ENCODE measurements at places on chromosomes 4 and X.
A peak's percentile ranks its signal among the peaks of the same experiment; 100 is the strongest.

GRCh38 chr4:122118243-122118642, 33.9 kb upstream of the BLTP1 start:
- DNase-seq = no peak

GRCh38 chr4:107243141-107243781, 207.1 kb upstream of the DKK2 start:
- no peak for DNase-seq

GRCh38 chrX:123803331-123803983, 56.4 kb upstream of the XIAP start:
- DNase-seq = peak; percentile 82

GRCh38 chr4:136000246-136000645, 1532.0 kb downstream of the PCDH18 start:
- no peak for DNase-seq

DNA sequence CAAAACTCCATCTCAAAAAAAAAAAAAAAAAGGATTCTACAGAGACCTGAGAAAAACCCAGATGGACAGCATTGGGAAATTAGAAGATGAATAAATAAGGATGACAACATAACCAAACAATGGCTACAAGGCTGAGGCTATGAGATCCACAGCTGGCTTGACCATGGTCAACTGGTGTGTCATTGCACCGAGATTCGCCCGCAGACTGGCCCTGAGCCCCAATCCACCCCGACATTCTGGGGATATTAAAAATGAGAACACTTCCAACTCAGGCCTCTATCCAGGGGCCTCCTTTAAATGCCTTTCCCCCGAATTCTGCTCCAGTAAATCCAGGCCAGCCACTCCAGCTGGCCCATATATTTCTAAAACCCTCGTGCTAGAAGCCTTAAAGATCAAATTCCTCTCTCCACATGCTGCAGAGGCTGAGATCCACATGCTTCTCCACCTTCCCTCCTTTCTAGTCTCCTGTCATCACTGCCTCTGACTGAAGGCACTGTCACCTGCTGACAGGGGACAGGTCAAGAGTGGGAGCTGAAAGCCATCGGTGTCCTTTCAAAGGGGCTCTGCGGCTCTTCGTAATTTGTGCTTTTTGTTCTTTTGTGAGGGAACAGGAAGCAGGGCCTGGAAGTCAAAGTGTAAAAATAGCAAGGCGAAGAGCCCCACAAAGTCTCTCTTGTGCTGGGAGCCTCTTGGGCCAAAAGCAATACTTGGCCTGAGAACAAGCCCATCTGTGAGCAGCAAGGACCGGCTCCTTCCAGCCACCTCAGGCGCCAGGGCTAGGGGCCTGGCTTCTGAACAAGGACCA, 203.7 kb downstream of the NSUN7 start:
- no peak for DNase-seq

GRCh38 chrX:13158911-13159310, 114.5 kb upstream of the FAM9C start:
- no peak for DNase-seq

GRCh38 chrX:40778861-40779575, 43.7 kb upstream of the MED14 start:
- no peak for DNase-seq

- no peak for DNase-seq
Observed at GRCh38 chrX:20500949-20501348, 234.2 kb upstream of the RPS6KA3 start.

GRCh38 chr4:121951521-121952110, at the start of gene TRPC3:
TRPC3 (minus strand) TSS chr4:121952060; CDS start chr4:121951680, 380 bp downstream.
- DNase-seq = peak; percentile 32

DNA sequence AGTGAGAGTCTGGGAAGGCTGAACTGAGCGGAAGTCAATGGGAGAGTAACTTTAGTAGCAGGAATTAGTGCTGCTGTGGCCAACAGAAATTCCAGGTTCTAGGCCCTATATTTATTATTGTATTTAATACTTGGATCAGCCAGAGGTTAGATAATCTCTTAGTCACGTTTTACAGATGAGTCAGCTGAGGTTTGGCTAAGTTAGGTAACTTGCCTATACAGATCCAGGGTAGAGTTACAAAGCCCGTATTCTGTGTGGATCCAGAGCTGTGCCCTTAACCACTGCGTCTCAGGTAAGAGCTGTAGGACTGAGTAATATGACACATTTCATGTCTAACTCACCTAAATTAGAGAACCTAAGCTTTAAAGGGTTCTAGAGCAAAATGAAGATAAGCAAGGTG, 20.5 kb downstream of the PSMD10 start:
- no peak for DNase-seq
